Stimulated activated CD4-positive, alpha-beta T cell treated with anti-CD3 and anti-CD28 coated beads, Interleukin-2, amount 100 ng/mL, for 24 hours (primary cell): ENCODE measurements at places on chromosomes 5 and 9.

DNA sequence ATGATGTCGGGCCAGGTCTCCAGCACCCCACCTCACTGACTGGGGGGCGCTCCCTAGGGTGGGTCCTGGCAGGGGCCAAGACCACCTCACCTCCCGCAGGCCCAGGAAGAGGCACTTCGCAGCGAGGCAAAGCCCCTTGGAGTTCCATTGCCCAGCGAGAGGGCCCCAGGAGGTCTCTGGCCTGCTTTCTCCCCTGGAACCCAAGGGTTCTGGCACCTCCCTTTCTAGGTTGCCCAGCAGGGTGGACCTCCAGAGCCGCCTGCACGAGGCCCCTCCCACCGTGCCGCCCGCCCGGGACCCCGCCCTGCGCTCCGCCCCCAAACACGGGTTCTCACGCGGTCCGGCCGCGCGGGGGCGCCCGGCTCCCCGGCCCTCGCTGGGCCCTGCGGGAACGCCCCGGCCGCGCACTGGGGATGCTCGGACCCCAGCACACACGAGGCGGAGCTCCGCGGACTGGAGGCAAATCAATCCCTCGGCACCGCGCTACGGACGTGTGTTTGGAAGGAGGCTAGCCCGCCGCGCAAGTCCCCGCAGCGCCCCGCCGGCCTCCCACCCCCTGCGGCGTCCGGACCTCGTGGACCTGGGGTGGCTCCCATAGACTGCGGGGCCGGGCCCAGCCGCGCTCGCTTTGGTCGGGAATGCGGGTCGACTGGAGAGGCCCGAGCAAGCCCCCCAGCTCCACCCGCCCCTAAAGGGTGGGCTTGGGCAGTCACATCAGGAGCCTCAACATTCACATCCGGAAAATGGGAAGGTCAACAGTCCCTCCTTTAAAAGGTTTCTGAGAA lies 99.5 kb upstream of the LMX1B start:
- peak; percentile 74 for DNase-seq

- DNase-seq: no peak
Observed at GRCh38 chr5:171659896-171660295, 125.7 kb upstream of the SMIM23 start.

- DNase-seq: no peak
Observed at GRCh38 chr5:178458140-178458539, 132.1 kb downstream of the COL23A1 start.

DNA sequence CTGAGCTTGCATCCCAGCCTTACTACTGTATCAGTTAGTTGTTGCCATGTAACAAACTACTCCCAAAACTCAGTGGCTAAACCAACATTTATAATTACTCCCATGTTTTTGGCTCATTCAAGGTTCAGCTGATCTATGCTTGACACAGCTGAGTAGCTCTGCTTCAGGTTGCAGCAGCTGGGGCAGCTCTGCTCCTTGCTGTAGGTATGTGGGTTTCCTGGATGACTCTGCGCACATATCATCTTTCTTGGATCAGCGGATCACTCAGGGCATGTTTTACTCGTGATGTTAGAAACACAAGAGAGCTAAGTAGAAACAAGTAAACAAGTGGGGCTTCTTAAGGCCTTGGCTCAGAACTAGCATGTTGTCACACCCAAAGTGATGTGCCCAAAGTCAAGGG lies 15.1 kb downstream of the TEK start:
- no peak for DNase-seq

DNA sequence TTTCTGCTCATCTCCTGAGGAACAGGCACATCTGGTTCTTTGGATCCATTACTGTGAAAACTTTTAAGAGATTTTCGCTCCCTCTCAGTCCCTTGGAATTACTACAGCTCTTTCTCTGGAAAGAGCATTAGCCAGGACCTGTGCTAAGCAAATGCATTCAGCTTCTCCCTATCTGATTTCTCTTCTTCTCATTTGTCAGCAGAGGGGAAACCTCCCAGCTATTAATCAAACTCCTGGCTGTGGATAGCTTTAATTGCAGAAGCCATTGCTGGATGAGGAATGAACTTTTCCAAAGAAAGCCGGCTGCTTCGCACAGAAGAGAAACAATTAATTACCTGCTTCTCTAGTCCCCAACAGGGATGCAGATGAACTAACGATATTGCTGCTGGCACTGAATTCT lies 37.9 kb downstream of the TLR4 start:
- DNase-seq: no peak

DNA sequence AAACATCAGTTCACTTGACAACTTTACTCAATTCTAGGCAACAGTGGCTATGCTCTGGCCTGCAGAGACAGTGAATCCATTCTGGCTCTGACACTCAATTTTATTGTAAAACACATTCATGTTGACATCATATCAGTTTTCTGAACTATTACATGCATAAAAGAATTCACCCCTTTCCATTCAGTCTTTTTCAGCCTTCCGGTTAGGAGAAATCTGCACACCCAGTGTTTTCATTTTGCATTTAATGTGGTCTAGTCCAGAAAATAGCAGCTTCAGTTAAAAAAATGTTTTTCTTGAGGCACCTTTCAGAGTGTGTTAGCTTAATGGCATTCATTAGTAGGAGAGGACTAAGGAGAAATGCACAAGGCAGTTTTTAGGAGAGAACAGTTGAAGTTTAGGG lies 95.1 kb downstream of the PBX3 start:
- no peak for DNase-seq

DNA sequence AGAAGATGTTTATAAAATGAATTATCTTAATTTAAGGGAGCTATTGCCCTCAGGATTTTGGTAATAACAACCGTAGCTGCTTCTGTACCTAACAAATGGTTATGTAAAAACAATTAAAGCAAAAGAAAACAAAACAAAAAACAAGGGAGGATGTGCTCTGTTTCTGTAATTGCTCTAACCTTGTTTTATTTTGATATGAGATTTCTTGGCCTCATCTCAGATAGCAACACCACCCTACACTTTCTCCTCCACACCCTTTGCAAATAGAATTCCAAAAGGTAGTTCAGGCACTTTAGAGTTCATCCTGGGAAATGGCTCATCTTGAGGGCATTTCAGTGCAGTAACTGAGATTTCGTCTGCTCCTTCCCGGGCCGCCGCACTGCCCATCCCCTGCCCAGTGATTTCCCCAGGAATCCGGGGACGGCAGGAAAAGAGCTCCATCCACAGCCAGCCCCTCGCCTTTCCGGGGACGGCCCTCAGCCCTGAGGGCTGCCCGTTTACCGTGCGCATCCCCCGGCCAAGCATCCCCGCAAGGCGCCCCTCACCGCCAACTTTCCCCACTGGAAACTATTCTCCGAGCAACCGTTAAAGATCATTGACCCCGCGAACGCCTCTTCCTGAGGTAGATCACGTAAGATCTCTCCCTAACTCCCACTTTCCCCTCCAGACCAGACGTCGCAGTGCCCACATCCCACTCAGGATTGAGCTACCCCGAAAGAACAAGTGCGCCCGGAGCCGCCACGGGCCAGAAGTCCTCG lies 1.2 kb downstream of the FNBP1 start:
- DNase-seq: peak; percentile 36
